A549 treated with Hydrocortisone at 1 μM for 4 hours (cell line): ENCODE measurements at places on chromosomes 3 and 15. TPM values are rescaled to one million over a fixed set of nuclear protein-coding genes. Genes with fewer than 3 reads are reported as not detected.

Gene GOLGA6A
- total RNA-seq = 0.03 to 0.13 TPM (median 0.12 TPM) in 4 of 5 replicates, not detected in the other

Gene ARHGAP11A
- 56.4 to 105 TPM (median 69.8 TPM) in 5 replicates for total RNA-seq

Gene TM4SF4
- 26.3 to 42.5 TPM (median 36.9 TPM) in 5 replicates for total RNA-seq

Gene CACNA1D
- total RNA-seq = 0.47 to 1.3 TPM (median 0.83 TPM) in 5 replicates

Gene TGM4
- 0.12 to 0.30 TPM (median 0.16 TPM) in 5 replicates for total RNA-seq

Gene CGNL1
- total RNA-seq = 0.50 to 0.81 TPM (median 0.55 TPM) in 5 replicates

Gene GSK3B
- 22.7 to 30.1 TPM (median 27.0 TPM) in 5 replicates for total RNA-seq
